Stimulated activated CD4-positive, alpha-beta T cell treated with anti-CD3 and anti-CD28 coated beads, Interleukin-1b, Interleukin-23, amount 100 ng/mL, for 1 hour (primary cell): ENCODE measurements at places on chromosomes 5 and 9.

GRCh38 chr9:89629081-89629976 is 24.5 kb downstream of the GADD45G start:
- no peak for DNase-seq

DNA sequence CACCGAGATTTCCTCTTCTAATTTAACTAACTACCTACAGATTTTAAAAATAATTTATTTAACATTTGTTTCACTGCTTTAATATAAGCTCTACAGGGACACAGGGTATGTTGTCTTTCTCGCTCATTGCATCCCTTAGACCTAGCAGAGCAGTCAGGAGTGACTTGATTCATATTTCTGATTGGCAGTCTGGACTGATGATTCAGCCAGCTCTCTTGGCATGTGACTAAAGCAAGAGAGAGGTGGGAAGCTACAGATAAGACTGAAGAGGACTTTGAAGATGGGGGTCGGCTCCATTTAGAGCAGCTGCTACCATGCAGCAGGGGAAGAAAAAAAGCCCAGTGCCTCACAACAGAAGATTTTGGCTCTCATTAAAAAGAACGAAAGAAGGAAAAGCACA is 173.4 kb upstream of the STK32A start:
- no peak for DNase-seq

DNA sequence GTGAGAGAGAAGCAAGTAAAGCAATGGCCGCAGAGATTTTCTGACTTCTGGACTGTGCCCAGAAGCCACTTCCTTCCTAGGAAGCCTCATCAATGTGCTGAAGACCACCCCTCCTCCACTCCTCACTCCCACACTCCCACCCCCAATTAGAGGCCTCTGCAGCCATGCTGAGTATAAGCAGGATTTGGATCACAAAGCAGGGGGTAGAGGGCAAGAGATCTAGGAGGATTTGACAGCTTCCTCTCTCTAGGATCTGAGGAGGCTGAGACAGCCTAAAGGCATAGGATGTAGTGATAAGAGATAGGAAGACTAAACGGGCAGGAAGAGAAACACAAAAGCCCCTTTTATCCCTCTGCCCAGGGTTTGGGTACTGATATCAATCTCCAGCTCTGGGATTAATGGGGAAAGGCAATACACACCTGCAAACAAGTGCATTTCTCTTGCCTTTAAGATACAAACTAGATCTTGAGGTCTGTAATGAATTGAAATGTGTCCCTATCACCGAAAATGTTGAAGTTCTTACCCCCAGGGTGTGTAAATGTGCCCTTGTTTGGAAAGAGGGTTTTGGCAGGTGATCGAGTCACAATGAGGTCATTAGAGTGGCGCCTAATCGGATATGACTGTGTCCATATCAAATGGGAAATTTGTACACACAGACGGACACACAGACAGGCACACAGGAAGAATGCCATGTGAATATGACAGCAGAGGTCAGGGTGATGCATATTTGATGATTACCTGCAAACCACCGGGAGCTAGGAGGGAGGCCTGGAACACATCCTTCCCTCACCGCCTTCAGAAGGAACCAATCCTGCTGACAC is 28.5 kb downstream of the KCNV2 start:
- DNase-seq = no peak

GRCh38 chr9:87089929-87090328 is 142.6 kb upstream of the GAS1 start:
- DNase-seq = no peak

DNA sequence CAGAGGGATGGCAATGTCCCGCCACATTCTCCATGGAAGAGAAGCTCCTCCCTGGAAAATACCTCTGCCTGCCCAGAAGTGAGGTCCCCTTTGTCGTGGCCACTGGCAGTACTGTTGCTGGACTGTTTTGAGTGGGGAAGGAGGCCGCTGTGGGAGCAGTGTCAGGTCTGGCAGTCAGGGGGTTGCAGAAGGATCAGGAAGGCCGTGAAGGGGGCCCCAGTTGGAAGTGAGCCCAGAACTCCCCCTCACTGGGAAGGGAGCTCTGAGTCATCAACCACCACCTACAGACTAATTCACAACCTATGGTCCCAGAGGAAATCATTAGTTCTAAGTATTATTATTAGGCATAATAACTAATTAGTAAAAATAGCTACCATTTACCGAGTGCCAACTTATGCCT is 200.4 kb downstream of the TTLL11 start:
- DNase-seq = no peak

DNA sequence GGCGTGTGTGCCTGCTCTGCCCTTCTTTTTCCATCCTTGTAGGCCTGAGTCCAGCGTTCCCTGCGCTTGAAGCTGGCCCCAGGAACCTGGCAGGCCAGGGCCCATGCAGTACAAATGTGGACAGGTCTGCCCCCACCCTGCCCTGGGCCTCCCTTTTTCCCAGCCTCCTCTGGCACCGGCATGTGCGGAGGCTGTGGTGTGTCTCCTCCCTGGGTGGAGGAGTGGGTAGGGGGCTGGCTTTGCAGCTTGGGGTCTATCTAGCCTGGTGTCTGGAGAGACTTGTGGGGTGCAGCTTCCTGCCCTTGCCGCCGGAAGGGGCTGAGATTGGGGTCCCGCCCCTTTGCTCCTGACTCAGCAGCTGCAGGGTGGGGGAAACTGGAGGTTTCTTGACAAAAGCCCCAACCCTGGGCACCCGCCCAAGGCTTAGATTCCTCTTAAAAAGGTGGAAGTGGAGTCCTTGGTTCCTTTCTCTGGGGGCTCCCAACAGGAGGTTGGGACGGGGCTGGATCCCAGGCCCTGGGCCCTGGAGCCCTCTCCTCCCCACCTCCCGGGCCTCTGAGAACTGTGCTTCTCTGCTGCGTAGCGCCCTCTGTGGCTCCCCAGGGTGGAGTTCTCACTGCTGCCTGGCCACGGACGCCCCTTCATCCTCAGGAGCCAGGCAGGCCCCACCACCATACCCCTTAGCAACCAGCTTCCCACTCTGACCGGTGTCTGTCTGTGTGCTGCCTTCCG is 18.0 kb downstream of the RXRA start:
- DNase-seq = no peak

DNA sequence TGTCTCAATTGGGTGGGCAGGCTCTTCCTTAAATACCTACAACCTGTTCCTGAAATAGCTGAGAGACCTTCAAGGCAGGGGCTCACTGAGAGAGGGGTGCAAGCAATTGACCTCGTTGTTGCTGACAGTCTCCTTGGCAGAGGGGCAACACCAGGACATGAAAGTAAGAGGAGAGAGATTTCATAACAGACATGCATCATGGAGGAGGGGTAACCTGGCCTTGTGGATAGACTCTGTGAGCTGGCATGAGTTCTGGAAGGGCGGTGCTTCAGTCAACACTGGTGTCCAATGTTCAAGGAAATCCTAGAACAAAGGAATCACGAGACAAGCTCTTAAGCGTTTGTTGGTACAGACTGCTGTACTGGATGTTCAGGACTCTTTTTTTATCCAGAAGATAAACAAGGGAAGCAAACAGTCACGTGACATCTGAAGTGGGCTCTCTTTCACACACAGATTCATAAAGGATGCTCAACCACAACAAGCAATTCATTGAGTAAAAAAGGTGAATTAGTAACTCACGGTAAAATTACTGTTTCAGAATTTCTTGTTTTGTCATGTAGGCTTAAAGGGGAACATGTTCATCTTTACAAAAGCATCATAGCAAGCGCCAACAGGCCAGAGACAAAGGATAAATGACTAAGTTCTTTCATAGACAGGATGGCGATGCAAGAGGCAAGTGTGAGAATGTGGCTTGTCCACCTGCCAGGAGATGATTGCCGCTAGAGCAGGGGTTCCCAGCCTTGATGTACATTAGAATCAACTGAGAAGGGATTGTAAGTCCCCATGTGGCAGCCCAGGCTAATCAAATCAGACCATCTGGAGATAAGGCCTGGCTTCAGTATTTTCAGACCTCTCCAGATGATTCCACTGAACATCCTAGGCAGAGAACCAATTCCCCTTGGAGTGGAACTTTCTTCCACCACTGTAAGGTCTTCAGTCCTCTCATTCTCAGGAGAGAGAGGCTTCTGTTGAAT is 20.7 kb downstream of the ANKRA2 start:
- DNase-seq = no peak

DNA sequence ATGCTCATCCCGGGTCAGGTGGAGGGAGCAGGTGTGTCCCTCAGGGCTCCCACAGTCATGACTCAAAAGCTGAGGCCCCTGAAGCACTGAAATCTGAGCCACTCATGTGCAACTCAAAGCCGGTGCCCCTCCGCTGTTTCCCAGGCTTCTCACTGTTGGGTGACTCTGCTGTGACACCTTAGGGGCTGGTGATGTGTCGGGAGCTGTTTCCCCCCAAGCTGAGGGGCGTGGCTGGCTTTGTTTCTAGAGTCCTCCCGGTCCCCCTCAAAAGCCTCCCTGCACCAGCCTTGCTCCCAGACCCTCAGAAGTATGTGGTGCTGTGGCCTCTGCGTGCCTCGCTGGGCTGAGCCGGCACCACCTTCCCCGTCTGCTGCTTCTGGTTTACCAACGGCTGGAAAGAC is 39.7 kb downstream of the PLPP7 start:
- DNase-seq = no peak

DNA sequence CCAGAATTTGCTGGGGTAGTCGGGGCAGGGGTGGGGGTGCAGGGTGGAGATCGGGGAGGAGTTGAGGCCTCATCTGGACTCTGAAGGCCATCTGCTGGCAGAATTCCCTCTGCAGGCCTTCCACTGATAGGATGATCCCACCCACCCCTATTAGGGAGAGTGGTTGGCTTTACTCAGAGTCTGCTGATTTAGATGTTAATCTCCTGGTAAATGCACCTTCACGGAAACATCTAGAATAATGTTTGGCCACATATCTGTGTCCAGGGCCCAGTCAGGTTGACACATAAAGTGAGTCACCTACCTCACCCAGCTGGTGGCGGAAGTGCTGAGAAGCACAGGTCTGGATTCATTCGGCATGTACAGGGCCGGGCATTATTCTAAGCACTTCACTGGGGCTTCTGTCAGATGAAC is 50.0 kb downstream of the DAPK1 start:
- no peak for DNase-seq

- DNase-seq = no peak
Observed at GRCh38 chr5:150245808-150246207, 43.8 kb downstream of the CAMK2A start.

- DNase-seq = no peak
Observed at GRCh38 chr5:127565586-127566270, 48.3 kb downstream of the PRRC1 start.

- DNase-seq = no peak
Observed at GRCh38 chr9:2681981-2682380, 35.3 kb upstream of the KCNV2 start.

DNA sequence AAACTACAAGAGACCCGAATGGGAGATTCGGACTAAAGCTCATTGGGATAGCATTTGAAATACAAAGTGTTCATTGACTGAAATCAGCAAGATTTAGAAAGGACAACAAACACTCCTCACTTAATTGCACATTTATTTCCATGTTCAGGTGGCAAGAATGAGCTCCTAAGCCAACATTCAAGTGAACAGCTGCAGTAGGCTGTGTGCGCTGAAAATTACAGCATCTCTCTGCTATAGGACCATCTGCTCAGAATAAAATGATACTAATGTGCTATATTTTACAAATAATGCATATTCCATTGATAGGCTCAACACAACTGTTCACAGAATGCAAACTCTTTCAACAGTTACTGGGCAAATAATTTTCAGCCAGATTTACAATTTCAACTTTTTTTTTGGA is 61.8 kb downstream of the ELAVL2 start:
- DNase-seq = no peak

DNA sequence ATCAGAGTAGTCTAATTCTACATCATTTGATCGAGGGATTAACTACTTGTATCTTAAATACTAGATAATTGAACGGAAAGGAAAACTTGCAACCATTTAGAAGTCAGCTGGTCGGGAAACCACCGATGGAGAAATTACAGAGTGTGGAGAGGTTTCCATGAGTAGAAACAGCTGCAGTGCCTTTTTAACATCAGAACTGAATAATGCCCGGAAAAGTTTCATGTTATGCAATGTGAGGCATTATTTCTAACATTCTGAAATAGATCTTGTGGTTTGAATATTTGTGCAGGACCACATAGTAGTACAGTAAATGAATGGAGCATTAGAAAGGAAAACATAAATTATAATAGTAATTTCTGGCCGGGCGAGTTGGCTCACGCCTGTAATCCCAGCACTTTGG is 88.1 kb upstream of the RNF180 start:
- no peak for DNase-seq

DNA sequence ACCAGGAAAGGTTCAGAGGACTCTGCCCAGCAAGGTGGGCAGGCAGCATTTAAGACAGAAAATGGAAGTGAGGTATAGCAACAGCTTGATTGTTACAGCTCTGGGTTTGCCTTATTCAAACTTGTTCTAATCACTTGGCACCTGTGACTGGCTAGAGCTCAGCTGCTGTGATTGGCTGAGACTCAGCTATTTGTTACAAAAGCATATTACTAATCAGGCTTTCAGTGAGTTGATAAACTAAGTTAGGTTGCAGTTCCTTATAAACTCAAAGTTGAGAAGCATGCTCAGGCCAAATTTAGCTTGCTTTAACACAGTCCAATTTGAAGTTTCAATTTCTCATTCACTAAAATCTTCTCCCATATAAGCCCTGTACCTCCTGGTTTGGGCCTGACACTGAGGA is 56.3 kb downstream of the GDA start:
- DNase-seq = no peak

DNA sequence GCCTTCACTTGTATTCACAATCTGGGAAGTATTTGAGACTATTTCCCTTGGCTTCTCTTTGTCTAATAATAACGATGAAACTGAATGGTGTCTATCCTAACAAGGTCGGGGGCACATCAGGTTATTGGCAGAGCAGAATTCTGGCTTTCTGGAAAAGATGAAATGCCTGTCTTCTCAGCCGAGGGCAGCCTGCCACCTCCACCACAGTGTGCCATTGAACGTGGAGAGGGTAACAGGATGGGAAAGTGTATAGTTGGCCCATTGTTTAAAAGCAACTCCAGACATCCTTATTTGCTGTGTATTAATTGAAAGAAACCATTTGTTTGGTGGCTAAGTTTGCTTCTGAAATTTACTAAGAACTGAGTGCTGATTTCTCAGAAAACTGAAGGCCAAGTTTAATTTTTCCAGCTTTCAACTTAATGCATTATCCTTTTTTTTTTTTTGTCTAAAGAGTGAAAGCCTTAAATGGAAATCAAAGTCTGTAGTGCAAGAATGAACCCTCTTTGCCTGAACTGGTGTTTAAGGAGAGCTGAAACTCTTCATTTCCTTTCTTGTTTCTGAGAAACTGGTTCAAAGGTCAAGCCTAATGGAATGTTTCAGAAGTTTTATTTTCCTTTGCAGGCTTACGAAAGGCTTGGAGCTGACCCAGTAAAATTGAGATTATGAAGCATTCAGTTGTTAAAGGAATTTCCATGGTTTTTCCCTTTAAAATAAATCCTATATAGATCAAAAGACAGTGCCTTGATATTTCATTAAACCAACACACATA is 563.7 kb upstream of the DAP start:
- DNase-seq = no peak

DNA sequence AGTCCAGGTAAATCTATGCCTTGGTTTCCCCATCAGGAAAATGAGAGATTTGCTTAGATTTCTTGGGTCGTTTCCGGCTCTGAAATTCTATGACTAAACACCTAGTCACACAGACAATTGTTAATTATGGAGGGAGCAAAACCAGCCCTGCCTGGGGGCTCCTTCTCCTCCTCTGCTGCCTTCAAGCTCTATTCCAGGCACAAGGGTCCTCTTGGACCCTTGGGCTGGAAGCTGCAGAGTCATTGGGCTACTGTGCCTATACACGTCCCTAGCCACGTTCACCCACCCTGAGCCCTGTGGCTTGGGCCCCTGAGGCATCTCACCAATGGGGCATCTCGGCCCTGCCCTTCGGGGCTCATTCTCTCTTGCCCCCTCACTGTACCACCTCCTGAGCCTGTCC is 73.8 kb upstream of the TBC1D2 start:
- DNase-seq = no peak
